Astrocyte (in vitro differentiated cells and primary cell): ENCODE measurements at places on chromosomes 3 and 15. TPM values are rescaled to one million over a fixed set of nuclear protein-coding genes. Genes with fewer than 3 reads are reported as not detected.

Gene SCAMP5
- total RNA-seq, result 18.7 and 23.1 TPM in 2 replicates

DNA sequence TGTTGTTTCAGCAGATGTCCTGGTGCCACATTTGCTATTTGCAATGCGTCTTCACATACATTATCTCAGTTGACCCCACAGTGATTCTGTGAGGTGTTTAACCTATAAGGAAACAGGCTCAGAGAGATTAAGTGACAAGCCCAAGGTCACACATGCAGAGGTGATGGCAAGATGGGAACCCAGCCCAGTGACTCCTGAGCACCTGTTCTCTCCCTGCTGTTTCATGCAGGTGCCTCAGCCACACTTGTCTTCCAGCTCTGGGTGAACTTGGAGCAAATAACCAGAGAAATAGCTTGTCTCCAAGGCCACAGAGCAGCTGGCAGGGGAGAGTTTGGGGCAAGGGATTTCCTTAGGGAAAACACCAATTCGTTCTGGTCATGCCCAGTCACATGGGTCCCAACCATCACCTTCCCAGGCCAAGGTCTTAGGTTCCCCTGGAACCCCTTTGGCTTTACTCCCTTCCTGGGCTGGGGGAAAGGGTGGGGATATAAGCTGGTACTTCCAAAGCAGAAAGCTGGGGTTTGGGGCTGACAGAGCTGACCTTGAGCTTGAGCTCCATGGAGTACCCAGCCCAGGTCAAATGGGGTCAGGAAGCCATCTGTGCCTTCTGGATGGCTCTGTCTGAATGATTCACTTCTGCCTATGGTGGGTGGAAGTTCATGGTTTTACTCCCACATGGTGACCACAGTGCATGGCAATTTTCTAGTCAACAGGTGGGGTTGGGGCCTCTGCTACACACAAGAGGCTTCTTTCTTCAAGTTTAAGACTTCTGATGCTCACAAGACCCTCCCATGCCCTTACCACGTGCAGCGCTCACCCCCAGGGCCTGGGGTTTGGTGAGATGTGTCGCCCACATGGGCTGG lies 22.4 kb downstream of the LIPC start:
- DNase-seq, result no peak

DNA sequence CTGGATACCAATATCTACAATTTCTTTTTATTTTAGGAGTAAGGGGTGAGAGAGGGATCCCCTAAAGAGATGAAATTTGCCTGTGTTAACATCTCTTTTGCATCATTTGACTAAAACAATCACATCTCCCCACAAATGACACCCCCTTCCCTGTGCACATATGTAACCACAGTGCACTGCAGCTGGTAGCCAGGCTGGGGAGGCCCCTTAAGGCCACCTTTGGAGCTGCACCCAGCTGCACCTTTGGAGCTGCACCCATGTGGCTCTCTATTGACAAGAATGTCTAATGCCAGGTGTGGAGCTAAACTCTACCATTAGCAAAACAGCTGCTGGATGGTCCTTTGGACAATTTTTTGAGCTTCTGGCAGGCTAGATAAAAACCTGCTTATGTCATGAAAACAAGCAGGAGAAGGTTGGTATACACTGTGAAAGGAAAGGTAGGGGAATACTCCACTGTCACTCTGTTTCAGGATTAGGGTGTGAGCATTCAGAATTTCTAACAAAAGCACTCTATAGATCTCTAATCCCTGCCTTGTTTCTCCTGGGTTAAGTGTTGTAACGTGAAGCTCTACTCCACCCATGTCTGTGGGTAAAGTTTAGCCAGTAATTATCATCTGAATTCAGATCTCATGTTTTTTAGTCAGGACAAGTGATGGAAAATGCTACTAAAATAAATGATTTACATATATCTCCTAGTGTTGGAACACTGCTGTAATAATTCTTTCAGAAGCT lies 52.1 kb downstream of the TFG start:
- no peak for DNase-seq

- no peak for DNase-seq
These were observed 209.5 kb downstream of the SOX2 start for GRCh38 chr3:181921220-181921619.

Gene RASGRF1
- total RNA-seq, result 0.55 and 1.2 TPM in 2 replicates

DNA sequence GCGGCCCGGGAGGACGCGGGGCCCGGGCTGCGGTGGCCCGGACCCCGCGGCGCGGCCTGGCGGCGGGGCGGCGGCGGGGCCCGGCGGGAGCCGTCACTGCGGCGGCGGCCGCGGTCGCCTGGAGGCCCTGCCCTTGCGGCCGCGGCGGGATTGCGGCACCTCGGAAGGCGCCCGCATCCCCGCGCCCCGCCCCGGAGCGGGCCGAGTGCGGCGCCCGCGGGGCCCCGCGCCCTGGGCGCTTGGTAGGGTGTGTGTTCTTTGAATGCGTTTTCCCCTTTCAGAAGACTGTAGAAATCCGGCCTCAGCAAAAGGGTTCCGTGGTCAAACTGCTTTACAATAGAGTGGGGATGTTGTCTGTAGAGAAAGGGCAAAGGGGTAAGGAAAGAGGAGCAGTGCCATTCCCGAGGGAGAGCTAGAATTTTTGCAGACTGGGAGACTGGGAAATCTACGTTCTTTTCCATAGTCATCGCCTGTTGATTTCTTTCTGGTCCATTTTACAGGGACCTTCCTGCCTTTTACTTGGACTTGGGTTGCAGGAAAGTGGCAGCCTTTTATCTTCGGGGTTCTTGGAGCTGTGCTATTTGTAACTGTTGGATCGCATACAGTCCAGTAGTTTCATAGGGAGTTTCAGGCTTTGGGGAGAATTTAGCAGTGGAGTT lies 630 bp downstream of the SNRK start:
- DNase-seq, result peak; percentile 6

Gene CCDC12
- total RNA-seq, result 26.2 and 29.0 TPM in 2 replicates

DNA sequence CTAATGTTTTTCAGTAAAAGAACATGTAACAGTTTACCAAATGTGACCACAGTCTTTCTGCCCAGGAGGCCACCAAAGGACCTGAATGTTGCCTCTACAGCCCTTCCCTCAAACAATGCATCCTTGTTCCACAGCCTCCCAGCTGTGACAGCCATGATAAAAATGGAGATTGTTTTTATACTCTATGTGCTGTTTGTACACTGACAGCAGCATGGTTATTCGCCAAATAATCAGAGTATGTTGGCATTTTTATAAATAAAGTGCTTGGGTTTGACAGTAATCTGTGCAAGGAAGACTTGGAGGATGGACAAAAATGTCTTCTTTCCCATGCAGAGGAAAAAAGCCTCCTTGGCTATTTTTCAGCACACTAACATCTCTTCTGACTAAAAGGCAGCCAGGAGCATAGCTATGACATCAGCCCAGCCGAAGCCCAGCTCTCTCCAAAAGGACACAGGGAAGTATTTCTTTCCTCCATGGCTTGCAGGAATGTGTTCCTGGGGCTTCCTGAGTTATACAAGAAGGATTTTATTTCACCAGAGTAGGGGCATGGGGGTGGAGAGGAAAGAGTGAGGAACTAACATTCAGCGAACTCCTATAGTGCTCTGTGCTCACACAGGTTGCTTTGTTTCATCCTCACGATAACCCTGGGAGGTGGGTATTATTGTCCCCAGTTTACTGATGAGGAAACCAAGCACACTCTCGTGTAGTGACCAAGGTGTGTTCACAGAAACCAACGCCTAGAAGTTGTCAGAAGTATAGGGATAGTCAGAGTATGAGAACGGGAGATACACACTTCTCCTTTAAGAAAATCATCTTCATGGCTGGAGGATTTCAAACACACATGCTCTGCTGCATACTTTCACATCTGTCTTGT lies 339.7 kb downstream of the MECOM start:
- DNase-seq, result peak; percentile 80
